ENCODE measurements at places on chromosomes 6 and 20.

- no peak for DNase-seq
Measured at GRCh38 chr6:101937108-101937507, 543.6 kb downstream of the GRIK2 start.

DNA sequence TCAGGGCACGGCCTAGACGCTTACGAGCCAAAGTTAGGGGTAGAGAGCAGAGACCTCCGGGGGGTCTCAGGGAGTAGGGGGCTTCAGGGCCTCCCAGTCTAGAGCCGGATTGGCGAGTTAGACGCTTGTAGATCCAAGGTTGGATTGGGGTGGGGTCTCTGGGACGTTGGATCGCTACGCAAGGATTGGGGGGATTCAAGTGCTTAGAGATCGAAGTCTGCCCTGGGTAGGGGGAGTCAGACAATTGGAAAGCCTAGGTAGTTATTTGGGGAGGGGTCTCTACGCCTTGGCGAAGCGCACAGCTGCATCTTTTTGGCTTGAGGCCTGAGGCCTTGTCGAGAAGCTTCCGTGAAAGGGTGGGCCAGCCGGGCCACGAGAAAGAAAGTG, 469 bp downstream of the STX16 start:
- no peak for DNase-seq

DNA sequence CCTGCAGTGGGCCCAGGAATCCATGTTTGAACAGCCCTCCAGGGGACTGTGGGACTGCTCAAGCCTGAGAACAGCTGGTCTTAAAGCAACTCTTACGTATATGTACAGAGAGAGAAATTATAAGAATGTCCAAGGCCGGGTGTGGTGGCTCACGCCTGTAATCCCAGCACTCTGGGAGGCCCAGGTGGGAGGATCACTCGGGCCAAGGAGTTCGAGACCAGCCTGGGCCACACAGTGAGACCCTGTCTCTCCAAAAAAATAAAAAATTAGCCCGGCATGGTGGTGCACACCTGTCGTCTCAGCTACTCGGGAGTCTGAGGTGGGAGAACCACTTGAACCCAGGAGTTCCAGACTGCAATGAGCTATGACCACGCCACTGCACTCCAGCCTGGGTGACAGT, 134.0 kb downstream of the DTNBP1 start:
- no peak for DNase-seq

GRCh38 chr6:16236631-16237199, 1.7 kb upstream of the GMPR start:
- no peak for DNase-seq

DNA sequence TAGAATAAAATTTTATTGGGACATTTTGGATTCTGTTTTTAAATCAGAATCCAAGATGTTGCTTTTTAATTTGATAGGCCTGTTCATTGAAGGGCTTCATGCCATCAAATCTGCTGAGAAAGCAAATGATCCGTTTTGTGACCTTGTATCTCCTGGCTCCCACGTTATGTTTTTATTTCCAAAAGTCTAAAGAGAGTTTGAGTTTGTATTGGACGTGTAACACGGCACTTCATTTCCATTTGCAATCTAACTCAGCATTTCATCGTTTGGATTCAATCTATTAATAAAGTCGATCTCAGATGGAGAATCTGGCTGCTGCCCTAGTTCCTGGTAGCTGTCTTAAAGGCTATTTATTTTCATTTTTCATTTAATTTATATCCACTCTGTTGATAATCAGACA, 17.0 kb downstream of the KIF25 start:
- DNase-seq = no peak
